Forelimb muscle (tissue), 1 donor: ENCODE measurements at places on chromosomes 6 and 20. TPM values are rescaled to one million over a fixed set of nuclear protein-coding genes. Genes with fewer than 3 reads are reported as not detected.

Gene FOXQ1
- polyA plus RNA-seq: not detected

Gene GPX5
- polyA plus RNA-seq: not detected

Gene UNC93A
- polyA plus RNA-seq: not detected

Gene RSPH4A
- polyA plus RNA-seq: 0.52 TPM

Gene MACROD2
- 2.7 TPM for polyA plus RNA-seq

Gene CDC40
- 12.6 TPM for polyA plus RNA-seq

Gene COL9A3
- polyA plus RNA-seq: 6.1 TPM

Gene HNF4A
- polyA plus RNA-seq: not detected

Gene PEX6
- polyA plus RNA-seq: 15.0 TPM

Gene XKR7
- polyA plus RNA-seq: 0.04 TPM

Gene EEF1A2
- 1,049 TPM for polyA plus RNA-seq

Gene GABRR1
- 0.38 TPM for polyA plus RNA-seq

Gene ADGRF5
- polyA plus RNA-seq: 21.1 TPM

Gene TBC1D32
- polyA plus RNA-seq: 5.6 TPM

DNA sequence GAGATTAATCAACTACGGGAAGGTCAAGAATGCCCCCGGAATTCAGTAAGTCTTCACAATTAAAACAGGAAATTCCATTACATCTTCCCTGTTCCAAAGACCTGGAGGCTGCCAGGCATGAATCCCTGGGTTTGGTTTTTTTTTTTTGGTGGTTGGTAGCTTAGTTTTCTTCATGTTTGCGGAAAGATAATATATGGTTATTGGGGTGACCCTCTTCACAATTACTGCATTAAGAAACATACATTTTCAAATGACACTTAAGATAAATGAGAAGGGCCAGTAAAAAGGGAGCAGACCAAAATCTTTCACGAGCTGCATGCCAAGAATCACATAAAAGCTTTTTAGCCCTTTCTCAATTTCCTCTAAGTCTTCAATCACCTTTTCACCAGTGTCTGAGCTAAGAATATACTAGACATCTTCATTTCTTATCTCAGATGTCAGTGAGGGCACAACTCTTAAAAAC, 64.0 kb downstream of the KIF13A start:
- DNase-seq: no peak

GRCh38 chr6:14290772-14291330, 173.3 kb downstream of the CD83 start:
- no peak for DNase-seq

DNA sequence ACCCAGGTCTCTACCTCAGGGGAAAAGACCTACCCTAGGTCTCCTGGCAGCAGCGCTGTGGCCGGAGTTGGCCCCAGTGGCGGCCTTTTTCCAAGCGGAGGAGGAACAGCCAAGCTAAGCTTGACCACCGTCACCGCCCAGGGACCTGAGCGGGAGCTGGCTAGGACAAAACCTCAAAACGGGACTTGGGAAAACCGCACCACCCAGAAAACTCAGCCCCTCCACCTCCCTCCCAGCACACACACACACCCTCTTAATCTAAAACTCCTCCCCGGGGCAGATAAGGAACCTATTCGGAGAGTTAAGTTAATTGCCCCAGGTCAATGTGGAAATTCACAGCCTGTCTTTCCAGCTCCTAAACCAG, 2.7 kb upstream of the TRERF1 start:
- no peak for DNase-seq

GRCh38 chr6:29491574-29491973, 3.8 kb upstream of the MAS1L start:
- no peak for DNase-seq

DNA sequence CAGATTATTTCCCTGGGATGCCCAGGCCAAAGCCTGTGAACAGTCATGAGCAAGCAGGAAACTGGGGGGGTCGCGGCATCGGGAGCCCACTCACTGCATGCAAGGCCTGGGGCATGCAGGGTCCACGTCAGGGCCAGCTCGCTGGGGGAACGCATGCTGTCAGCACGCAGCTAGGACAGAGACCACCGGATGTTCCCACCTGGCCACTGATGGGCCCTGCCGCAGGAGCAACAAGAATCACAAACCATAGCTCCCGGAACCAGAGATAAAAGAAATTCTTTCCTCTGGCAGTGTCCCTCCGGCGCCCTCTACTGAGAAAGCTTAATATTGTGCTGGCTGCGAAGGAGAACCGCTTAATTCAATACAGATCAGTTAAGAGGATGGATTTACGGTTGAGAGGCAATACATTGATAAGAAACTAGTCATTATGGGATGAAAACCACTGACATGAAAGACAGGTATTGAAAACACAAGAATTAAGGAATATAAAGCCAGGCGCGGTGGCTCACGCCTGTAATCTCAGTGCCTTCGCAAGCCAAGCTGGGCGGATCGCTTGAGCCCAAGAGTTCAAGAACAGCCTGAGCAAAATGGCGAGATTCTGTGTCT, 32.6 kb downstream of the C6orf15 start:
- peak; percentile 32 for DNase-seq

DNA sequence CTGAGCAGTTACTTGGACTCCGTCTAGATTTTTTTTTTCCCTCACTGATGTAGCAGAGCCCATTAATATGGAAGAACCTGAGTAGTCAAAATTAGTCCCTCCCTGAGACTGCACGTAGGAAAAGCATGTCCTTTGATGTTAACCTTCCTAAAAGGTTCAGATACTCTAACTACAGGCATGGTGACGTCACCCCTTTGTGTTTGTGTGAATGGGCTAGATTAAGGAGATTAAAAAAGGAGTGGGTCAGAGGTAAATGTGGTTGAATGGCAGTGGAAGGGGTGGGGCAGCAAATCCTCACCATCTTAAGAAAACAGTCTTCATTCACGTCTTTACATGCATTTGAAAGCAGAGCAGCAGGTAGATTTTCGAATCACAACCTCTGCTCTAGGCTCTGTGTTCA, 521.1 kb downstream of the TFAP2B start:
- no peak for DNase-seq

- DNase-seq: no peak
These were observed 36.2 kb upstream of the ZMYND8 start for GRCh38 chr20:47392721-47393073.

DNA sequence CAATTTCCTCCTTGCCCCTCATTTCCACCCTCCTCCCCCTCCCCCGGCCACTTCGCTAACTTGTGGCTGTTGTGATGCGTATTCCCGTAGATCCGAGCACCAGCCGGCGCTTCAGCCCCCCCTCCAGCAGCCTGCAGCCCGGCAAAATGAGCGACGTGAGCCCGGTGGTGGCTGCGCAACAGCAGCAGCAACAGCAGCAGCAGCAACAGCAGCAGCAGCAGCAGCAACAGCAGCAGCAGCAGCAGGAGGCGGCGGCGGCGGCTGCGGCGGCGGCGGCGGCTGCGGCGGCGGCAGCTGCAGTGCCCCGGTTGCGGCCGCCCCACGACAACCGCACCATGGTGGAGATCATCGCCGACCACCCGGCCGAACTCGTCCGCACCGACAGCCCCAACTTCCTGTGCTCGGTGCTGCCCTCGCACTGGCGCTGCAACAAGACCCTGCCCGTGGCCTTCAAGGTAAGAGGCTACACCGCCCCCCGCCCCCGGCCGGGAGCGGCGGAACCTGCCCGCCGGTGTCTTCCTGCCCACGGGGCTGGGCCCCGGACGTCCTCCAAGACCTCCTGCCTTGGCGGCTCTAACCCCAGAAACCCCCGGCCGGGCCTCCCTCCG, 44.9 kb upstream of the SUPT3H start:
- no peak for DNase-seq

DNA sequence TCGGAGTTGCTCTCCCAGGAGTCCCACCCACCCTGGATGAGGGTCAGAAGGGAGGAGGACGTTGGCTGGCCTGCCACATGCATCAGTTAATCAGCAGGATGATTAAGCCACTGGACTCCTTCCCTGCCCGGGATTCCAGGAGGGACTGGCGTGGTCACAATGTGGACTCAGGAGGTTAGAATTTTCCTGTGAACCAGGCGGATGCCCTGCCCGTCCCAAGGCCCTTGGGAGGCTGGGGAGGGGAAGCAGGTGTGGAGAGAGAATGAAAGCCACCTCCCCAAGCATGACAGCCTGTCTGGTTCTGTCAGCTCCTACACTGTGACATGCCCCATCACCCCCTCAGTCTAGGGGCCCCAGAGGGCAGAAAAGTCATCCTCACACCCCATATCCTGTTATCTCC, 11.6 kb upstream of the ITPR3 start:
- no peak for DNase-seq

DNA sequence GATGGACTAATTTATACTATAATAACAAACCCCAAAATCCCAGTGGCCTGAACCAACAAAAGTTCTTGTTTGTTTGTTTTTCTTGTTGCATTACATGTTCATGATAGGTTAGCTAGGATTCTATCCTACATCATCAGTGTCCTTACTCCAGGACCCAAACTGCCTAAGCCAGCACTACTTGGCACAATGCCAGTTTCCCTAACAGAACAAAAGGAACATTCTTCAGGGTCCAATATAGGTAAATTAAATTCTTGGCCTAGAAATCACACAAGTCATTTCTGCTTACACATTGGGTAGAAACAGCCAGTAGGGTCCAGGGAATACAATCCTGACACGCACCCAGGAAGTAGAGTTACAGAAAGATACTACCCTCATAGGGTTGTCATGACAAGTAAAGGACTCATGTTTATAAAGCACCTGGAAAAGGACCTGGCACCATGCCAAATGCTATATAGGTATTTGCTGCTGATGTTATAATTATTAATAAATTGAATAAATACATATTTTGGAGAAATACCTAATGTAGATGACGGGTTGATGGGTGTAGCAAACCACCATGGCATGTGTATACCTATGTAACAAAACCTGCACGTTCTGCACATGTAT, 38.8 kb downstream of the RCAN2 start:
- DNase-seq: no peak

GRCh38 chr6:108080010-108080780, 5.7 kb upstream of the OSTM1 start:
- DNase-seq: no peak

- DNase-seq: no peak
These were observed 229.3 kb upstream of the TENT5A start for GRCh38 chr6:81981812-81982211.

DNA sequence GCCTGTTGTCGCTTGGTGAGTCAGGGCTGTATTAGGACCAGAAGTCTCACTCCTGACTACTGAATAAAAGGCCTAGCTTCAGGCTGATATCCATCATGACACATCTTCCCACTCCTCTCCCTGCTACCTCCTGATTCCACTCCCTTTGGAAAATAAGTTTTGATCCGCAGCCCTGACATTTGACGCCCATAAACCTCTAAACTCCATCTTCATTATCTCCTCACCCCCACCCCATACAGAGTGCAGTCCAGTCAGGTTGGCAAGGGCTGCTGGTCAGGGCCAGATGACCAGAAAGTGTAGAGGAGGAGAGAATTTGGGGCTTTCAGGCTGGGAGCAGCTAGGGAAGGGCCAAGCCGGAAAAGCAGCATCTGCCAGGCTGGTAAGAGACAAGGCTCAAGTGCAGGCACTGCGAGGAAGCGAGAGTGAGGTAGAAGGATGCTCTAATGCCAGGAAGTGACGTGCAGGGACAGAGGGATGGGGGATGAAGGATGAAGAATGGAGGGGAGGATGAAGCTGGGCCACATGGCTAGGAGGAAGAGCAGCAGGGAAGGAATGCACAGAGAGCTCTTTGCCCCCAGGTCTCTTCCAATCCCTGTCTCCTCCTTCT, 1.2 kb downstream of the GGT7 start:
- DNase-seq: no peak

GRCh38 chr6:67680297-67680932, 954.7 kb upstream of the ADGRB3 start:
- no peak for DNase-seq

DNA sequence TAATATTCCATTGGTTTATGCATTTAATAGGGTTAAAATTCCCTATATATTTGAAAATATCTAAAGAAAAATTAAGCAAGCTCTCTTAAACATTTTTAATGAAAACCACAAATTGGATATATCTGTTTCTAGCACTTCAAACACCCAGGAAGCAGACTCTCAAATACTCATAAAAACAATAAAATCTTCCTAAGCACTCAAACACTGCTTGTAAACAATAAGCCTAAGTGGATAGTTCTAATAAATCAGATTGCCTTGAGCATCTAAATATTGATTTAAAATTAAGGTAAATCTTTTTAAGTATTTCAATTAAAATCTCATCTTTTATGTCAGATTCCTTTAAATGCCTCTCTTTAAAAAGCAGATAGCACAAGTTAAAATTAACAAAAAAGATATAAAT, 254.4 kb downstream of the KCNQ5 start:
- DNase-seq: no peak

GRCh38 chr20:50038574-50038991, 55.8 kb downstream of the SNAI1 start:
- DNase-seq: no peak

- no peak for DNase-seq
These were observed 3.1 kb downstream of the HM13 start for GRCh38 chr20:31517373-31517772.

GRCh38 chr20:41575412-41575811, 42.8 kb downstream of the CHD6 start:
- no peak for DNase-seq

DNA sequence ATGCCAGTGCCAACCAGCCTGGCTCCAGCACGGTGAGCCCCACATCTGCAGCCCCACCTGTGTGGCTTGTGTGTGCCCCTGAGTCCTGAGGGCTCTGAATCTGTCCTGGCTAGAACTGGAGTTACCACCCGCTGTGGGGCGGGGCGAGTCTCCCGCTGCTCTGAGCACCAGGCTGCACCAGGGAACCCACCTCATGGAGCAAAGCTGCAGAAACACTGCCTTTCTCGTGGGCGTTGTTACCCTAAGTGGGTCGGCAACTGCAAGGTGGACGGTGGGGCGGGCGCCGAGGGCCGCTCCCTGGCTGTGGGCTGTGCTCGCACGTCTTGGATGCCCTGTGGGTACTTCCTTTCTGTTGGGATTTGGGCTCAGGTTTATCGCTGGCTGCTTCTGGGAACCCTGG, 12.7 kb upstream of the ZBTB46 start:
- DNase-seq: no peak

- DNase-seq: no peak
These were observed 33.3 kb downstream of the ZC3H12D start for GRCh38 chr6:149451376-149452036.

- DNase-seq: no peak
These were observed 130.0 kb upstream of the SGK1 start for GRCh38 chr6:134447883-134448387.

- no peak for DNase-seq
These were observed 27.3 kb downstream of the RAMACL start for GRCh38 chr6:166559211-166559610.

DNA sequence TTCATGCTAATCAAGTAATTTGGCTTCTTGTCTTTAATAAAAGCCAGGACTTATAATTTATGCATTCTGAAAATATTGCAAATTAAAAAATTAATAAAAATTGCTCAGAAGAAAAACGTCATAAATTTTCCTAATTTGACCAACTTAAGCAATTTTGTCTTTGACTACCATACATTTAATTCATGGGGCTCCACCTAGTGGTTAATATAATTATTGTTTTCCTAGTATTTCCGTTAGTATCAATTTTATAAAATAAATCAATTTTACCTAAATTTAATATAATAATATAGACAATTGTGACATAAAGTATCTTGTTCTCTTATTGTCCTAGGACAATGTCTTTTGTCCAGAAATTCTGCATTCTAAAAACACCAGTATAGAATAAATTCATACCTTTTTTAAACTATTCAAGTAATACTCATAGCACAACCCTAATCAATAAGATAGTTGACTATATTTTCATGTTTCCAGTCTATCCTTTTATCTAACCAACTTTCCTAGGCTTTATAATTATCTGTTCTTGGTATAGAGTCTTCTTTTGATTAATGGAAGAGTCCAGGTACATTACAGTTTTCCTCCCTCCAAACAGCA, 319.9 kb downstream of the TRDN start:
- no peak for DNase-seq

- DNase-seq: no peak
These were observed 354.5 kb upstream of the SYNCRIP start for GRCh38 chr6:85997206-85997605.
